Upper lobe of left lung (tissue), 6 donors: ENCODE measurements at places on chromosomes 13 and 19. TPM values are rescaled to one million over a fixed set of nuclear protein-coding genes. Genes with fewer than 3 reads are reported as not detected.
A peak's percentile ranks its signal among the peaks of the same experiment; 100 is the strongest.

Gene KCNRG
- total RNA-seq, result 11.5 TPM

Gene PNMA8B
- total RNA-seq, result 0.46 TPM

Gene RAP2A
- 17.8 TPM for total RNA-seq

Gene DOCK6
- 34.5 TPM for total RNA-seq

DNA sequence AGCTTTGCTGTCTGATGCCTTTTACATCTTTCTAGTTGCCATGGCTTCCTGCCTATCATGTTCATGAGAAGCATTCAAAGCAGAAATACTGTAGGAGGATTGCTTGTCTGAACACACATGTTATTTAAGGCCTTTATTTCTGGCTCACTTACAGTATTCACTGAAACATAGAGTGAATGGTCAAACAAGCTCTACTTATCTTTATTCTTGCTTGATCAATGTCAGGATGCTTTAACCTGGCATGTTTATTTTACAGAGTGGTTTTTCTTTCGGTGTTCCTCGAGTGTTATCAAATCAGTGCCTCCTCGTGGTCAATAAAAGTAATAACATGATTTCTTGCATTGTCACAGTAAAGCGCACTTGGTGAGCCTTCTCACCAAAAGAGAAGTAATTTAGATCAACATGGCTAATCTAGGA lies 73.5 kb upstream of the PCDH17 start:
- DNase-seq, result no peak

DNA sequence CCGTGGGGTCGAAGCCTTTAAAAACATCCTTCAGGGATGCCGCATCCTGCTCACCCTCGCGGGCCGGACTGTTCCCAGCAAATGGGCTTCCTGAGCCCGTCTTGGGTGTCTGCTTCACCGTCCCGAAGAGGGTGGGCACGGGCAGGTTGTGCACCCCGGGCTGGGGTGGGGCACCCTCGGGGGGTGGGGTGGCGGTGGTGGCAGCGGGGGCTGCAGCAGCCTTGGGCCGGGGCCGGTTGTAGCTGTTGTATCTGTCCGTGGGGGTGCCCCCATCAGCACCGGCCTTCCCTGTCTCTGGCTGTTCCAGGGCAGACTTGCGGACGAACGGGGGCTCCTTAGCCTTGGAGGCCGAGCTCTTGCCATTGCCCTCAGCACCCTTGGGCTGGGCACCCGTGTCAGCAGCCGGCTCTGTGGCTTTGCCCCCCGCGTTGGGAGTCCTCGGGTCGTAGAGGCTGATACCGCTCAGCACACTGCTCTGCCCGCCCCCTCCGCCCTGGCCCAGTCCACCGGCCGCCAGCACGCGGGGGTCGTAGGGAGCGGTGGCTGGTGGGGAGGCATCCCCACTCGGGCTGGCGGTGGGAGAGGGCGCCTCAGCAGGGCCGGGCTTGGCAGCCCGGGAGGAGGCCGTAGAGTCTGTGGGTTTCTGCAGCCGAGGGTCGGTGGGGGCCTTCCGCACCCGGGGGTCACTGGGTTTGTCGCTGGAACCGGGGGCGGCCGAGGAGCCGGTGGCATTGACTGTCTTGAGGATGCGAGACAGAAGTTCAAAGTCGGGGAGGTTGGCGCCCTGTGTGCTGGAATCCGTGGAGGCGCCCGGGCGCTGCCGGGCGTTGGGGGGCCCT lies 18.2 kb upstream of the TMEM160 start:
- no peak for DNase-seq

GRCh38 chr13:29481603-29482002 lies 113.9 kb downstream of the SLC7A1 start:
- DNase-seq, result no peak

GRCh38 chr13:110610955-110611595 lies 4.3 kb upstream of the NAXD start:
- no peak for DNase-seq

DNA sequence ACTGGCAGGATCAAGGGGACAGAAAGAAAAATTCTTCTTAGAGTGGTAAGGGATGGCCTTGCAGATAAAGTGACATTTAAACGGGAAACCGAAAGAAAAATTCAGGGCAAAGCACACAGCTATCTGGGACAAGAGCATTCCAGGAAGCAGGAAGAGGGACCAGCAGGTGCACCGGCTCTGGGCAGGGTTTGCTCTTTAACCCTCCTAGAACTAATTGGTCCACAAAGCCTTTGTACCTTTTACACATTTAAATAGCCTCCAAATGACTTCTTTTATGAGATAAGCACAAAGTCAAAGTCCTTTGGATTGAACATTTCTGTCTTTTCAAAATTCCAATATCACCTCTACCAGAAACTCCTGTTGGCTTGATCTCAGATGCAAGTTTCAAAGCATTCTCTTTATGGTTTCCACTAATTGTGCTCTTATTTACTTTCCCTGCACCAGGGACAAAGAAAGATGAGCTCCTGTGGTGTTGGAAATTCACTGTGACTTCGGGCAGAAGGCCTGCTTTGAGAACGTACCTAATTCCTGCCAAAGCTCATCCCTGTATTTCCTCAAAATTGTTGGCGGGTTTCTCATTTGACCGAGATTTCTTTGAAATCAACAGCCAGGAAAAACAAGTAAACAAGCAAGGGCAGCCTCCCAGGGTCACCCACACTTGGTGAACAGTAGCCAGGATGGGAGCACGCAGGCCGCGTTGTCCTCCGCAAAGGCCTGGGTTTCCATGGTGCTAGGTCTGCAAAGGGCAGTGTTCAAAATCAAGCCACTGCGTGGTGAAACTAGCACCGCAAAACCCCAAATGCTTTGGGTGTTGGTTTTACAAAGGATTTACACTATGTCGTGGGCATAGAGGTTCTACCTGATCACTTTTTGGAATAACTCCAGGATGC lies 98.6 kb downstream of the IRS2 start:
- DNase-seq, result no peak

DNA sequence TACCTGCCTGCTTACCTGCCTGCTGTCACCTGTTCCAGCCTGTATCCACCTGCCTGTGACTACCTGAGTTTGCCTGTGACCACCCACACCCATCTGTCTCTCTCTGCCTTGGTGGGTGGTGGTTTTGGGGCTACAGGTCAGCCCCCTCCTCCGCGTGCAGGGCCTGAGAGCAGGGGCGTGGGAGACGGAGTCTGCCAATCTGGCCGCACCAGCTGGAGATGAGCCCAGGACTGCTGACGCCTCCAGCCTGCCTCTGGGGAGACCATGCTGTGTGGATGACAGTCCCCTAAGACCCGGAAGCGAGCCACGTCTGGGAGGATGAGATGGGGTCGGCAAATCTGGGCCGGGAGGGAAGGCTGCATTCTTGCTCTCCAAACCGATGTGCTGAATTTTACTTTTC lies 15.9 kb upstream of the KCTD15 start:
- no peak for DNase-seq

DNA sequence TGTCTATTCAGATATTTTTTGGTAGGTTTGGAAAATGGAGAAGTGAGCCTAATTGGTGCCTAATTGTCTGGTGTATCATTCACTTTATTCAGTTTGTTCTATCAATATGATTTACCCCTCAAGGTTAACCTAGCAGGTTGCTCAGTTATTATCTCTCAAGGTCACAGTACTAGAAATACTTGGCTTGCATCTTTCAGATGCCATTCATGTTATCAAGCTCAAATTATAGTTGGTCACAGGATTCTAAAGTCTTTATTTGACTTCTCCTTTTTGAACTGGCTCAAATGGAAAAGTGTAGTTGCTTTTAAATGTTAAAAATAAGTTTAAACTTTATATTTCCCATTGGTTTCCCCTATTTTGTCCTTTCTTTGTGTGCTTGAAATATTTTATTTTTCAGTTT lies 2.6 kb downstream of the KCNRG start:
- DNase-seq, result no peak

DNA sequence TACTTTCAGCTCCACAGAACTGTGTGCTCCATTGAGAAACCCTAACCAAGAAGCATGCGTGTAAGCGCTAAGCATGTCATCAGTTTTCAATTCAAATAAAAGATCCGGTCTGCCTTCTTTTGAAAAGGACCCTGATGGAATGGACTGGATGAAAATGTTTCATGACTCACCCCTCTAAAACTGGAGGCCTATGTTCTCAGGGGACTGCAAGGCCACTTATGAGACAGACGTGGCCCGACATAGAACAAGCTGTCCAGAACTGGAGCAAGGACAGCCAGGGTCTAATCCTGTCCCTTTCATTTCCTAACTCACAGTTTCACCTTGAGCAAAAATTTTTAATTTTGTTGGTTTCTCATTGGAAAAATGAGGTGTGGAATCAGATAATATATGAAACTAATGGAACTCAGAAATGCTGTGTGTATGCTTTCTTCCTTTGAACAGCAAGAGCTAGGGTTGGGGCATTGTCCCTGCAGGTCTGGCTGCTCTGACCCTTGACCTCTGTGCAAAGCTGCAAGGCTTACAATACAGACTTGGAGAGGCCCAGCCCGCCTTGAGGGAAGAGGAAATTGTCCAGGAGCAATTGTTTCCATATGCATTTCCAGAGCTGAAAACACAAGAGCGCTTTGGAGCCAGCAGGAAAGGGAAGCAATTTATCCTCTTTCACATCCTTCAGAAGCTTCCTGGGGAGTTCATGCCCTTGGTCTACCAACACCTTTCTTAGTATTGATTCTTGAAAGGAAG lies 553.4 kb upstream of the KLF12 start:
- no peak for DNase-seq

DNA sequence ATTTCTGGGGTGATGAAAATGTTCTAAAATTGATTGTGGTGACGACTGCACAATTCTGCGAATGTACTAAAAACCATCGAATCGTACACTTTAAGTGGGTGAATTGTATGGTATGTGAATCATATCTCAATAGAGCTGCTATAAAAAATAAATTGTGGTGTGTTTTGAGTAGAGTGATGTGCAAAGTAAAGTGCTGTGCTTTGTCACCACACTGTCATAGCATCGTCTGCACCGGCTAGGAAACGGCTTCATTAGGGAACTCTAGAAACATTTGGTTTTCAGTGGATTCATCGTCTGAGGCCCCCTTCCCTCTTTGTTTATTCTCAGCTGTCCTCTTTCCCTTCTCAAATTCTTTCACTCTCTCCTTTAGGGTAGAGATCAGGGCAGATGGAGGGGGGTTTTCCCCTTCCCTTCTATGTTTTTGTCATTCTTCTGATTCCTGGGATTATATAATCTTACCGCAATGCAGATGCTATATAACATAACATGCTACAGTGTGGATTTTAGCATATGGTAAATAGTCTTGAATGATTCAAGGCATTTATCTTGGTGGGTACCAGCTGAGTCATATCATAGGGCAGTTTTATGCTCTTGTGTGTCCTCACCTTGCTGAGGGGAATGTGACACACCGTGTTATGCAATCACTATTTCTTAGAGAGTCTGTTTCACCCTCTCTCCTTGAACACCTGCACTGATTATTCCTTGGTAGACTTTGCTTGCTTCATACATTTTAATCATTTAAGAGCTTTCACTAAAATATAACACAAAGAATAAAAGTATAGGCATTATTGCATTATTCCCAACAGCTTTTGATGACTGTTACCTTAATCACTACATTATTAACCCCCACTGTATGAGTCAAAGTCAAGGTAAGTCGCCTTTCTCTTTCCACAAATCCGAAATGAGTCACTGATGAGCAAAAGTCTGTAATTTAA lies 239.4 kb downstream of the DCLK1 start:
- no peak for DNase-seq

DNA sequence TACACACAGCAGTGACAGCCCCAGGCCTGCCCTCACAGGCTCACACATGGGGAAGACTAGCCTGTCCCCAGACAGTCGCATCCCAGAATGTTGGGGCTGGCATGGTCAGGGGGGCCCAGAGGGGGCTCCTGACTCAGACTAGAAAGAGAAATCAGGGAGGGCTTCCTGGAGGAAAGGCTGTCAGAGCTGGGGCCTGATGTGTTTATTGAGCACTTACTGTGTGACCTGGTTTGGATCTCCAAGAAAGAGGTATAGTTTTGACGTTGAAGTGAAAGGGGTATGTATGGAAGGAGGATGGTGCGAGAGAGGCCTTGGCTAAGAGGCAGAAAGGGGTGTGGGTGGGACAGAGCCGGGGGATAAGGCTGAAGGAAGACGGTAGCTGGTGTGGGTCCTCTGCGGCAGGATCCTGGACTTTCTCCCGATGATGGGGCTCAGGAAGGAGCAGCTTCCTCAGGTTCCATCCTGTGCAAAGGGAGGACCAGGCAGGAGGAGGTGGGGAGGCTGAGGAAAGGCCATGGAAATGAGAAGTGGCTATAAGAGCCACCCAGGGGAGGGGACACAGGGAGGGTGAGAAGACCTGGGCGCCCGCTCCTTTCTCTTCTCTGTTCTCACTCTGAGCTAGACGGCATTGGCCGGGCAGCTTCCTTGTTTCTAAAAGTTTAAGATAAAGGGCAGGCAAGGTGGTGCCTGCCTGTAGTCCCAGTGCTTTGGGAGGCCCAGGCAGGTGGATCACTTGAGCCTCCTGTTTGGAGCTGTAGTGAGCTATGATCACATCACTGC lies 16.1 kb upstream of the BCL3 start:
- no peak for DNase-seq

- no peak for DNase-seq
Measured at GRCh38 chr13:49310251-49310650, 62.5 kb downstream of the CDADC1 start.

GRCh38 chr13:41788552-41788951 lies 172.4 kb downstream of the VWA8 start:
- no peak for DNase-seq

- no peak for DNase-seq
Measured at GRCh38 chr19:55600662-55601028, 557 bp downstream of the ZNF524 start.

GRCh38 chr19:10191347-10191746 lies 3.4 kb downstream of the DNMT1 start:
- no peak for DNase-seq

- no peak for DNase-seq
Measured at GRCh38 chr13:27425918-27426630, 1.7 kb downstream of the GTF3A start.

DNA sequence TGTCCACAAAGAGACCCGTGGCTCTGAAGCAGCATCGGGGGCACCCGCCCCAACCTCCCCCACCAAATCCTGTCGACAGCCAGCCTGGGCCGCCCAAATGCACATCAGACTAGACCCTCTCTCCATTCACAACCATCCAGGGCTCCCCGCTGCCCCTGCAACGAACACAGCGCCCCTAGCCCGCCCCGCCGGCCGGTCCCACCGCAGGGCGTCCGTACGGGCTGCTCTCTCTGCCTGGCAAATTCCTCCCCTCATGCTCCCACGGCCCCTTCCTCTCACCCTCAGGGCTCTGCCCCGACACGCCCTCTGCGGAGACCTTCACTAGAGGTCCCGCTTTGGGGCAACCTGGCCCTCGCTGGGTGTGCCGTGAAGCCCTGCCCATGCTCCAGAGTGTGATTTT lies 7.1 kb downstream of the TCF3 start:
- DNase-seq, result peak; percentile 78
